Pulmonary artery endothelial cell (primary cell): ENCODE measurements at places on chromosomes 13 and 19.

DNA sequence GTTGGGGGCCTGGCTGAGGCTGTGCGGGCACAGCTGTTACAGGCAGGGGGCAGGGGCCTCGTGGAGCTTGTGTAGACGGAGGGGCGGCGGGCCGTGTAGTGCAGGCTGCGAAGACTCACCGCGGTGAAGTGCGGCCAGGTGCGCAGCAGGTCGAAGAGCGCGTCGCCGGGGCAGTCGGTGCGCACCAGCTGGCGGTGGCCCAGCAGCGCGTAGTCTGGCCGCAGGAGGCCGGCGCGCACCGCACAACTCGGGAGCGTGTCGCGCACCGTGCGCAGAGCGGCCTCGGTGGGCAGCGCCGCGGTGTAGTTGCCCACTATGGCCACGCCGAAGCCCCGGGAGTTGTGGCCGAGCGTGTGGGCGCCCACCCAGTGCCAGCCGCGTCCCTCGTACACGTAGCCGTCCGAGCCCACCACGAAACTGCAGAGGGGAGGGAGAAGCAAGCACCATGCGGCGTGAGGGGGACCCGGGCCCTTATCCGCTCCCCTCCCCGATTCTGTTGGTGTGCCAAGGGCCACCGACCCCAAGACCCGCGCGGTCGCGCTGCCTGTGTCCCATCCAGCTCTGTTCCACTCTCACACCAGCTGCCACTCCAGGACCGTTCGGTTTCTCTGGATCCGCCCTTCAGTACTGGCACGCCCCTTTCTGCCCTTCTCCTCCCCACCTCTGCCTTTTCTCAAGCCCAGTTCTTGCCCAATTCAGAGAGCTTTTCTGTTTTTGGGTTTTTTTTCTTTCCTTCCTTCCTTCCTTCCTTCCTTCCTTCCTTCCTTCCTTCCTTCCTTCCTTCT is 5.4 kb upstream of the RASAL3 start:
- no peak for DNase-seq

DNA sequence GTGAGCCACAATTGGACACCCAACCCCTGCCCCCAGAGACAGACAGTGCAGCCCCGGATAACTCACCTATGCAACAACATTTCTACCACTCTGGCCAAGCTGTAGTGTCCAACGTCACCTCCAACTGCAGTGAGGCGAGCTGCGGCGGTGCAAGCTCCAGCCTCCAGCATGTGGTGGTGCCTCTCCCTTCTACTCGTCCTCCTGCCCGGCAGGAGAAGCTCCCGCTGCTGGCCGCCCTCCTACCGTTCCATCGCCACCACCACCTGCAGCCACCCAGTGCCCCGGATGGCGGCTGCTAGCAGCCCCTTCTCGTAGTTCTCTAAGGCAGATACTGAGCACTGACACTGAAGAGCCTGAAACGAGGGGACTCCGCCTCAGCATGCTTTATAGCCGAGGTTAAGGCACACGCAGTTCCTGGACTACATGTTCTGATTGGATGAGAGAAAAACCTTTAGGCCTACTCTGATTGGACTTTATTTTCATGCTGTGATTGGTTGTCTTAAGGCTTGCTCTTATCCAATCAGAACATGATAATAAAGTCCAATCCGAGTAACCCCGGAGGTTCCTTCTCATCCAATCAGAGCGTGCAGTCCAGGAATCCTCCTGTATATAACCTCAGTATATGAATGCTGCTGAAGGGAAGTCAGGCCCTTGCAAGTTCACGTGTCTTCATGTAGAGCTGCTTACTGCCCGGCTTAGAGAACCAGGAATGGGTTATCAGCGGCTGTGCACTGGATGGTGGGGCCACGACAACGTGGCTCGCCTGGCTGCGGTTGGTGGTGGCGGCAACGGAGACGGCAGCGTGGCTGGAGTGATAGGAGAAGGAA is 63.5 kb downstream of the TUBA3C start:
- no peak for DNase-seq

DNA sequence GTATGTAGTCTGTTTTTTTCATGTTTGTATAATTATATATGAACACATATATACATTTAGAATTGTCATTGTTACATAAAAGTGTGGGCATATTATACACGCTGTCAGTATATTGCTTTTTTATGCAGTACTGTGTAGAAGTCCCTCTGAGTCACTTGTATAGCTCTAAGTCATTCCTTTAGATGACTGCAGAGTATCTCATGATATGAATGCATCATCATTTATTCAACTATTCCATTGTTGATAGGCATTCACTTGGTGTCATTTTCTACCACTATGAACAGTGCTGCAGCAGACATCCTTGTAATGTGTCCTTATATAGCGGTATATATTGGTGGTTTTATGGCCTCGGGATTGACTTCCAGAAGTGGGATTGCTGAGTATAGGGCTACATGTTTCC is 15.3 kb downstream of the RFXAP start:
- no peak for DNase-seq

DNA sequence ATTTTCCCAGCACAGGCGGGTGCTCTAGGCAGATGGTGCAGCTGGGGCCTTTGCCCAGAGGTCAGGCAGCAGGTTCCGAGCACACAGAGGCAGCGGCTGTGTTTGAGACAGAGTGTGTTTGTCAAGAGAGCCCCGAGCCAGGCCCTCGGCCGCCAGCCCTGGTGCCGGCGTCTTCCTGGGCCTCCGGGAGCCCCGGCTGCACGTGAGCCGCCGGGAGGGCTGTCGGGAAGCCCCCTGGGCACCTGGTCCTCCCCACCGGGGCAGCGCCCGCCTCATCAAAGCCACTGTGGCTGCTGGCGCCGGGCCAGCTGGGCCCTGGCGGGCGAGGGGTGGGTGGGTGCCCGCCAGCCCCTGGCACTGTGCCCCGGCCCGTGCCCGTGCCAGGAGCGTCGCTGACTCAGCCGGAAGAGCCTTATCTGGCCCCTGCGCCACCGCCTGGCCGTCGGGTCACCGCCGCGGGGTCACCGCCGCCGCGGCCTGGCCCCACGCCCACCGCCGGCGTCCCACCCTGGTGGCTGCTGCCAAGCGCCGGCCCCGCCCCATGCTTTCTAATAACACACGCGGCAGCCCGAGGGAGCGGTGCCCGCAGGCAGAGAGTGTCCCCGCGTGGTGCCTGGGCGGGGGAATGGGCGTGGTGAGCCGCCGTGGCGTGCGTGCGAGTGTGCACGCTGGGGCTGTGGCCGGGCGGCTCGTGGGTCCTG is 14.9 kb downstream of the ARID3A start:
- DNase-seq = peak; percentile 45

DNA sequence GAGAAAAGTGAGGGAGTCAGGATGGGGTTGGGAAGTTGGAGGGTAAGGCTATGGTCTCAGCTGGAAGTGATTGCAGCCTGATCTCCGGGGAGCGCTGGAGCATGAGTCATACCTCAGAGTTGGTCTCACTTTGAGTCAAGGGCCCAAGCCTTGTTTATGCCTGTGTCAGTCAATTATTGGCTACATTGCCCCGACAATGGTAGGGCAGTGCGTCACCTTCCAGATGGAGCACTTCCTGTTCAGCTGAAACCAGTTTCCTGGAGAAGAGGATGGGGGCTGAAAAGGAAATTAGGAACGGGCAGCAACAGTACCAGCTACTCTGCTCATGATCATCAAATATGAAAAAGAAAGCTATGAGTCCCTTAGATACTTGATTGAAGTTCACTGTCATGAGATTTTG is 60.4 kb downstream of the ADGRE1 start:
- peak; percentile 83 for DNase-seq

DNA sequence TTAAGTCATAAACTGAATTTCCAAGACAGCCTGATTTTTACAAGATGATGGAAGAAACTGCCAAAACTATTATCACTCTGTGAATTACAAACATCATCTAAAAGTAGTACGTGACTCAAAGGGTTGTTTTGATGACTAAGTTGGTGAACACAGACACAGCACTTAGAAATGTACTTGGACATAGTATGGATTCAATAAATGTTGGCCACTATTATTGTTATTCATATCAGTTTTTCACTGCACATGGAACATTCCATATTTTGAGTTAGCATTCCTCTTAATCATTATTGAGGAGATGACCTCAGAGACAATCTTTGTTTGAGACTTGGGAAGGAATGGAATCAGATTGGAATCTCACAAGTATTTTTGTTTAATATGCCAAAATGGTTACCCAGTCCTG is 172.9 kb downstream of the OXGR1 start:
- DNase-seq = no peak

DNA sequence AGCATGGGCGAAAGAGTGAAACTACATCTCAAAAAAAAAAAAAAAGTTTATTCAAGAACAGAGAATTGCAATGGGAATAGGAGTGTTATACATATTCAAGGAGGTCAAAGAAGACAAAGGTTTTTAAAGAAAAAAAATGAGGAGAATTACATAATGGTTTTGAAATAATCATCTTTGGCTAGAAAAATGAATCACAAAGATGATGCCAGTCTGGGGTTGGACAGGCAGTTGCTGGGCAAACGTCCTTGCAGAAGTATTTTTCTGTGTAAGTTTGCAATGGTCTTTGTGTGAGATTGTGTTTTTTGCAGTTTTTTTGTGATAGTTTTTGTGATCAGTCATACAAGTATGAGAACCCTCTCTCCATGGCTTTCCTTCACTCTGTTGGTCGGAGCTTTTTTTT is 23.7 kb downstream of the LYPD3 start:
- no peak for DNase-seq

DNA sequence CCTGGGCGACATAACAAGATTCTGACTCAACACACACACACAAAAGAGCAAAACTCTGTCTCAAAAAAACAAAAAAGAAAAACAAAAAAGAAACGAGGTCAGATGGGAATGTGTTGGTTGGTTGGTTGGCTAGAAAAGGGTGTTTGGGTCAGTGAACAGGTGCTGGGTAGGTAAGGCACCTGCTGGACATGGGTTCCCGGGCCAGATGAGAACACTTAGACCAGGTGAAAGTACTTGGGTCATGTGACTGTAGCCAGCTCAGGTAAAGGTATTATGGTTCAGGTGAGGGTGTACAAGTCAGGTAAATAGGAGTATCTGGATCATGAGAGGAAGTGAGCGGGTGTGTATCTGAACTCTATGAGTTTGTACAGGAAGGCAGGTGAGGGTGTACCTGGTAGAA is 14.5 kb upstream of the ZNF414 start:
- DNase-seq = no peak

DNA sequence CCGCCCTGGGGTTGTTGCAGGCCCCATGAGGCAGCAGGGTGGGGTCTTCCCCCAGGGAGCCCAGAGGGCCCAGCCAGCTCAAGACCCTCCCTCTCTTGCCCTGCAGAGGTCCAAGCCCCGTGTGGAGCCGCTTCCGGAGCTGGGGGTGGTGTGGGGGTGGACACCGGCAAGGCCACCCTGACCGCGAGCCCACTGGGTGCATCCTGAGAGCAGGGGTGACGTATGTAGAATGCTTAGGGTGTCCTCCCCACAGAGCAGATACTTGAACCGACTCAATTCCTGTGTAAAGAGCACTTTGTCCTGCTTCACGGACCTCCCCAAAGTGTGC is 14.8 kb downstream of the UBXN6 start:
- DNase-seq = no peak

DNA sequence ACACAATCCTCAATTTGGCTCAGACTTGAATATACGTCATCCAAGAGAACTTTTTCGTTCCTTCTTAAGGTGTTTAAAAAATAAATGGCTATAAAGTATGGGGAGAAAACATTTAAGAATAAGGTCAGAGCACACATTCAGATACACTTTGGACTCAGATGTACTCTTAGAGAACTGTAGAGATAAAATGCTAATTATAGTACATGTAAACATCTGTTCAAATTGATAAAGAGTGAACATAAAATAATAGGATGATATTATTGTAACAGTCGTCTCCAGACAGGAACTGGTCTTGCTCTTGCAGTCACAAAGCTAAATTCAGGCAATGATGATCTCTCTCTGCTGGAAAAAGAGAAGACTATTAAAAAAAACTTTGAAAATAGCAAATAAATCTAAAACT is 91.4 kb downstream of the RBM26 start:
- DNase-seq = no peak

- no peak for DNase-seq
Observed at GRCh38 chr13:33352526-33352925, 67.0 kb upstream of the STARD13 start.

GRCh38 chr13:104431895-104432294 is 1365.7 kb upstream of the SLC10A2 start:
- no peak for DNase-seq

DNA sequence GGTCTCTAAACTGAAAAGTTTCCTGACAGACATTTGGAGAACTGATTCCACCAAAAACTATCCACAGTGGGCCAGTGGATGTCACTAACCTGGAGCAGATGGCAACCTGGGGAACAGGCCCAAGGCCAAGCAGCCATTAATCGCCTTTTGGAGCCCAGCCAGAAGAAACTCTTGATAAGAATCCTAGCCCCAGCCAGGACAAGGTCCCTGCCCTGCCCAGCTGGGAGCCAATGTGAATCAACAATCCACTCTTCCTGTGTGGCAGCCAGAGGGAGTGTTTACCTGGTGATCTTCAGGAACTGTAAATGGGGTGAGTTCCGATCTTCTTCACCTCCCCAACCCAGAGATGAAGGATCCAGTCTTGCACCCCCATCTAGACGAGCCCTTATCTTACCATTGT is 14.5 kb upstream of the IGSF23 start:
- DNase-seq = no peak

DNA sequence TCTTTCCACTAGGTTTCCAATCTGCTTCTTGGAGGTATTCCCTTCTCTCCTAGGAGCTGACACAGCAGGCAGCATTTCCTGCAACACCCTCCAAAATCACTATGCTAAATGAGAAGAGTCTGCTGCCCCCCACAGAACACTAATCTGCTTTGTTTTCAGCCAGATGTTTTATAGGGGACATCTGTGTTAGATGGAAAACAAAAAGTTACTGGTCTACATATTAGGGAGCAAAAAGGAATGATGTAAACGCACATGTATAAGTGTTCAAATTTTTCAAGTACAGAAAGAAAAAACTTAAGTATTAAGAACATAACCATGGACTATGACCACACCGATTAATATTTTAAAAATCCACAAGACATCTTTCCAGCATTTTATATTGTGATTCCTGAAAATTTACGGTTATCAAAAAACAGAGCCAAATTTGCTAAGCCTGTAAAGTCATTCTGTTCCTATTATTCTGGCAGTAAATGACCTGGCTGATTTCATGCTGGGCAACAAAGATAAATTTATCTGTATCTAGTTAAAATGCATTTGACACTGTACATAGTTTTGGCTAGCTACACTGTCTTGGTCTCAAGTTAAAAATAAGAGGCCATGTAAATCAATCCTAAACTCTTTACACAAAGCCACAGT is 63.3 kb downstream of the DCLK1 start:
- DNase-seq = no peak

- no peak for DNase-seq
Observed at GRCh38 chr19:16216744-16217670, 19.3 kb downstream of the AP1M1 start.

GRCh38 chr13:73616861-73617260 is 517.3 kb downstream of the KLF12 start:
- no peak for DNase-seq

DNA sequence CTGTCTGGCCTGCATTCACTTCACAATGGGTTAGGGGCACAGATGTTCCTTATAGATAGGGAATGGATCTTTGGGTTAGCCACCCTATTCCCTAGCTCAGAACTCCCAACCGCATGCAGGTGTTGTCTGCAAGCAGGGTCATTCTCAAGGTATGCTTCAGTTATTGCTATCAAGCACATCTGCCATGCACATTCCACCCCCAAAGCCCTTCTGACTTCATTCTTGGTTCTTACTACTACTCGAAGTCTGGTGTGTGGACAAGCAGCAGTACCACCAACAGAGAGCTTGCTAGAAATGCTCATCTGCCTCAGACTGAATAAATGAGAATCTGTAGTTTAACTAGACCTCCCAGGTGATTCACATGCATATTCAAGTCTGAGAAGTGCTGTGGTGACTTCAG is 31.3 kb downstream of the SERPINE3 start:
- no peak for DNase-seq

GRCh38 chr13:30047154-30047874 is 196.9 kb upstream of the UBL3 start:
- no peak for DNase-seq

- DNase-seq = no peak
Observed at GRCh38 chr19:50384685-50385535, 763 bp downstream of the POLD1 start.
